ENCODE measurements at places on chromosomes 1 and 21.

GRCh38 chr1:53373246-53373645 lies 45.4 kb upstream of the LRP8 start:
- no peak for DNase-seq

DNA sequence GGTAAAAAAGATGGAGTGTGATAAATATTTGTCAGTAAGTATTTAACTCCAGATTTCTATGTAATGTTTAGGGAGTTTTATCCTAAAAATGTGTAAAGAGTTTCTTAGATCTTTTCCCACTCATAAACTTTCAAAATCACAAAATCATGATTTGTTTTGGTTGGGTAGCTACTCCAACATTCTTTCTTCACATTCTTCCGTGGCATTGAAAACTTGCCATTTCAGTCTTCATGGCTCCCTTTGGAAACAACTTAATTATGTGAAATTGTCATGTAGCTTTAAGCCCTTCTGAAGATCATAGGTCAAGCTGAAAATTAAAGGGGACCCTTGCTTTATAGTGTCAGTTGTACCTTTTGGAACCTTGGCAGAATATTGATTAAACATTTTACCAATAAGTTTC lies 73.2 kb downstream of the ADGRL2 start:
- DNase-seq: no peak

DNA sequence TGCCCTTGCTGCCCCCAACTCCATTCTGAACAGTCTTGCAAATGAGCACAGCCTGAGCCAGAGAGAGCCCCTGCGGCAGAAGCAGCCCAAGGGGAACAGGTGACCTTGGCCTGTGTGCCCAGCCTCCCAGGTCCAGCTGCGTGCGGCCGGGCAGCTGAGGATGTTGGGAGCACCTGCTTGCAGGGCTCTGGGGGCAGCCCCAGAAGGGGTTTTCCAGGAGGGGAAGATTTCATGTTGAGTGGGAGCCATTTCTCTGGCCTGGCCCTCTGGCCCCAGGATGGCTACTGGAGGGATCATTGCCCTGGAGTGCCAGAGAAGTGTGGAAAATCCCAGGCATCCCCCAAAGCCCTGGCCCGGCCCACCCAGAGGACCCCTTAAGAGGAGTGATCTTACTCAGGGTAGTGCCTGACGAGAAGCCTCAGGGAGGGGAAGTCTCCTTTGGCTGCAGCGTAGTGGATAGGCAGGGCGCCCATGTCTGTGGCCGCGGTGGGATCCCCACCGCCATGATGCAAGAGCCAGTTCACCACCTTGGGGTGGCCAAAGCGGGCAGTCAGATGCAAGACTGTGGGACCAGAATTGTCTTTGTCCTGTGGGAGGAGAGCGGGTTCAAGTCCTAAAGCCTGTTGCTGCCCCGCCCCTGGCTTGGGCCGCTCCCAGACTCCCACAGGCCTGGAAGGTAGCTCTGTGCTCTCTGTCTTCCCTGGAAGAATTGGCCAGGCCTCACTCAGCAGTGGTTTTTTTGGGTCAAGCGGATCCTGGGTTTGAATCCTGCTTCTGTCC lies 20.6 kb upstream of the RNU1-4 start:
- no peak for DNase-seq

DNA sequence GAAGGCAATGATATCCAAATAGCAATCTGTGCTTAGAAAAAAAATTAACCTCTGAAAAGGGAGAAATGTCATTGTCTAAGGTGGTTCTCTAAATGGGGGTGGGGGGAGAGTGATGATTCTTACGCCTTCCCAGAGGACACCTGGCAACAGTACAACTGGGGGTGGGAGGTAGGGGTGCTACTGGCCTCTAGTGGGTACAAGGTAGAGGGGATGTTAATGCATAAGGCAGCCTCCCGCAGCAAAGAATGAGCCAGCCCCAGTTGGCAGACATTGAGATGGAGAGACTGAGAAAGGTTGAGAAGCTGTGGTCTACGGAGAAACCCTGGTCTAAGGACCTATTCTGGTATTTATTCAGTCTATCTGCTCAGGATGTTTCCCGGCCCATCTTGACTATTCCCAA lies 472.2 kb upstream of the RUNX1 start:
- no peak for DNase-seq

DNA sequence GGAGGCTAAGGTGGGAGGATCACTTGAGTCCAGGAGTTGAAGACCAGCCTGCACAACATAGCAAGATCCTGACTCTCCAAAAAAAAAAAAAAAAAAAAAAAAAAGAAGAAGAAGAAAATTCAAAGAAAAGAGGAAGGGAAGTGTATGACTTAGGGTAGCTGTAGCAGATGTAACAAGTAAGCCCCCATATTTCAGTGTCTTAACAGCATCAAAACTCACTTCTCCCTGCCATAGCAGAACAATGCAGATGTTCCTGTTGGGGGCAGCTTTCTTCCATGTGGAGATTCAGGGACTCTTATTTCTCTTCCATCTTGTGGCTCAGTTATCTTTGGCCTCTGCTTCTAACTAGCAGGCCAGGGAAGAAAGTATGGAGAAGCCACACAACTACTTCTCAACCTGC lies 10.2 kb upstream of the PTGFRN start:
- no peak for DNase-seq

All from trophoblast cell (in vitro differentiated cells and primary cell).